ENCODE measurements at places on chromosomes 7 and 10.

GRCh38 chr10:44036425-44036824 lies 348.5 kb downstream of the CXCL12 start:
- DNase-seq = no peak

DNA sequence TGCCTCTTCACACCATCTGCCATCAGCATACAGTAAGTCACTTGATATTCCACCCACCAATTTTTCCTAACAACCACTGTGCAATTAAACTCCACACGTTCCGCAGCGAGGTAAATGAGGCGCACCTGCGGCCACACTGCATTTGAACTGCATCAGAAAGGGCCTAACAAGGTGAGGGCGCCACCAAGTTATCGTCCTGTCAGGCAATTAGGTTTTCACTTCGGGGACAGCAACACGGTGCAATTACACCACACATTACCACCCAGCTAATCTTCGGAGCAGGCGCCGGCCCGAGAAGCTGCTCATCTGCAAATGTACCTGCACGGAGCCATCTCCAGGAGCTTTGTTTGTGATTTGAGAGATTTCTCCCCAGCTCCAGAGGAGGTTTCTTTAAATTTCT lies 84.4 kb downstream of the EBF3 start:
- no peak for DNase-seq

DNA sequence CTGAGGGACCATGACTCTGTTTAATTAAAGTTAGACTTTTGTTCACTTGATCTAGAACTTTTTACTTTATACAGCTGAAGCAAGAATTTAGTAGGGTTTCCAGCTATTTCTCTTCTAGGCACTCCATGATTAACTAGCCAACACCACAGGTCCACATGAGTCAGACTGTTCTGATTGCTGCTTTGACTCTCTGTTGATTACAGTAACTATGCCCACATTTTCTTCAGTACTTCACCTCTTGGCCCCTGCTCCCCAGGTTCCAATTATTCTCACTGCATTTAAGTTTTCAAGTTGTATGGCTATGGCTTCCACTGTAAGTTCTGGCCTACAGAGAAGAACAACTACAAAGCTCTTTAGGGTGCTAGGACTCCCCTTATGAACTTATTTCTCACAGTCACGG lies 737.2 kb upstream of the IGFBP3 start:
- peak; percentile 13 for DNase-seq

DNA sequence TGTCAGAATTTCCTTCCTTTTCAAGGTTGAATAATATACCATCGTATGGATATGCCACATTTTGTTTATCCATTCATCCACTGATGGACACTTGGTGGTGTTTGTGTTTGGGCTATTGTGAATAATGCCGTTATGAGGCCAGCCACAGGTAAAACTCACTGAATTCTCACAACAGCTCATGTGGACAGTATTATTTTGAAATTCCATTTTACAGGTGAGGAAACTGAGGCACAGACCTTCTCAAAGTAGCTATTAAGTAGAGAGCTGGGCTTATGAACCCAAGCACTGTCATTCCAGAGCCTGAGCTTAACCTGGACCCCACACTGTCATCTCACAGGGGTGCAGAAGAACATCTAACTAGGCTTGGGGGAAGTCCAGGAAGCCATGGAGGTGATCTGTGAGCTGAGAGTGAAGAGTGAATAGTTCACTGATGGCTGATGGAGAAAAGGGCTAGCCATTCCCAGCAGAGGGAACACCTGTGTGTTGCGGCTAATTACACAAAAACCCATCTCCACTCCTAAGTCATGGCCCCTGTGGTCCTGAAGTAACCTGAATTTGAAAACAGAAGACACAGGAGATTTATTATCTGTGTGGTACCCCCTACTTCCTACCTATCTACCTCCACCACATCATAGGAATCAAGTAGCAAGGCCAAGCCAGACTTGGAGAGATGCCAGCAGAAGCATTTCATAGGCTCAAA lies 8.7 kb downstream of the INMT start:
- DNase-seq = no peak

- DNase-seq = no peak
These were observed 94.1 kb upstream of the TMEM26 start for GRCh38 chr10:61547297-61547696.

DNA sequence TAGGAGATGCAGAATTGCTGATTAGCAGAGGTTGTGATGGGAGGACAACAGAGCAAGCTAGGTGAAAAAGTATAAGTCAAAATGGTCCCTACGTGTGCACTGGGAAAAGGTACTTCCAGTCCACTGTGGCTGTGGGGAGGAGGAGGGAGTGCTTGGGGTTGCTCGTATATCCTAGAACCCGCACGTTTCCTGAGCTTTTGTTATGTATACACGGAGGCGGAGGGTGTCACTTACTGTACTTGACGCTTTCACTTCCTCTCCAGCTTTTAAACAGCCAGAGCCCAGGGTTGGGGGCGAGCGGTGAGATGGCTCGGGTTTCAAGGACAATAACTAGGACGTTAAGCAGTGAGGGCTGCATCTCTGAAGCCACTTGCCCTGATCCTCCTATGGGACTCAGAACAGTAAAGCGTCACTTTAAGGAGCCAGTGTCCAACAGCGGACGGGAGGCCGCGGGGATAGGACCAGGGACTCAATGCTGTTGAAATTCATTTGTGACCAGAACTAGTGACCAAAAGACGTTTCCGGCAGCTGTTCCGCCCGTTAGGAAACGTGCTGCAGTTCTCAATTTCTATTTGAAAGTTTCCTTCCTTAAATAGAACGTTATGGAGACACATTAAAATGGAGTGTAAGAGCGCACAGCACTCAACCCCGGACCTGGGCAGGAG lies 985 bp upstream of the ETV1 start:
- peak; percentile 55 for DNase-seq

DNA sequence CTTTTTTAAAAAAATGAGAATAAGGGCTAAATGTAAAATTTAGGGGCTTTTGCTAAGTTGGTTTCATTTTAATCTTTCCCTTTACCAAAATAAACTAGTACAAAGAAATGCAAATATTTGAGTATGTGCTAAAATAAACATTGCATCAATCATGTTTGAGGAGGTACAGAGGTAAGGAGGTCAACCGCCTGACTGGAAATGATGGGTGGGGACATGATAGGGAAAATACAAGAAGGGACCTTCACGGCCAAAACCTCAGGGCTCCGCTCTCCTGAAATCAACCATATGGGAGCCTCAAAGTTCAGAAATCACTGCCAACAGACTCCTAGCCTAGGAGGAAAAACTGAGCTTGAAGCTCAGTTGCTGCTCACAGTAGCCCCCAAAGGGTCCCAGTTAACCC lies 207.6 kb downstream of the AHR start:
- DNase-seq = no peak

- no peak for DNase-seq
These were observed 3.4 kb downstream of the CLDN3 start for GRCh38 chr7:73766556-73767229.

DNA sequence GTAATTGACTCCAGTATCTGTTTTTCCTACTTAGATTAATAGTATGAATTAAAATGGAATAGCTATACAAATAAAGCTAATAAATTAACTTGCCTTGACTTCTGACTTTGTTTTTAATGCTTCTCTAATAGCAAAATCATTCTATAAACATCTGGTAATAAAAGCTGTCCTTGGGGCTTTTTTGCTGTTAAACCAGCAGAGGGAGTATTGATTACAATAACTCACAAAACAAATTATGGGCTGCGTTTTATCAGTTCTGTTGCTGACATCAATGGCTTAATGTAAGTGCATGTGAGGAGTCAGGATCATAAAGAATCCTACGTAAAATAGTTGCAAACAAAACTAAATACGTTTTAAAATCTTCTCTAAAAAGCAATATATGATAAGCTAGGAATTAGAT lies 667.8 kb downstream of the PCDH15 start:
- no peak for DNase-seq

GRCh38 chr7:3917436-3917835 lies 616.4 kb downstream of the SDK1 start:
- DNase-seq = no peak

- DNase-seq = peak; percentile 42
These were observed 156.8 kb downstream of the FRMD4A start for GRCh38 chr10:14173706-14174594.

- DNase-seq = no peak
These were observed 10.4 kb upstream of the GPR26 start for GRCh38 chr10:123655751-123656150.

DNA sequence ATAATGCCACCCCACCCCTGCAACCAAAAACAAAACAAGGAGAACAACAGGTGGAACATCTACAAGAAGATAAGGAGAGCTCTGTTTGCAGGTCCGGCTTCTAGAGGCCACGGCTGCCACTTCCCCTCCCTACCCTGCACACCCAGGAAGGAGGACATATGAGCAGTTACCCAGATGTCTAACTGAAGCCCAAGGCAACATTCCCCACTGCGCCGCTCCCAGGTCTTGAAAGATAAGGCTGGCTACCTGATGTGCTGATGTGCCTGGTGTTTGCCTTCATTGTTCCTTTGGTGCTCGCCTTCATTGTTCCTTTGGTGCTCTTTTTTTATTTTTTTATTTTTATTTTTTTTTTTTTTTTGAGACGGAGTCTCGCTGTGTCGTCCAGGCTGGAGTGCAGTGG lies 21.0 kb downstream of the HPS6 start:
- DNase-seq = no peak

- peak; percentile 4 for DNase-seq
These were observed 1438.5 kb upstream of the CELF2 start for GRCh38 chr10:9579110-9579705.

DNA sequence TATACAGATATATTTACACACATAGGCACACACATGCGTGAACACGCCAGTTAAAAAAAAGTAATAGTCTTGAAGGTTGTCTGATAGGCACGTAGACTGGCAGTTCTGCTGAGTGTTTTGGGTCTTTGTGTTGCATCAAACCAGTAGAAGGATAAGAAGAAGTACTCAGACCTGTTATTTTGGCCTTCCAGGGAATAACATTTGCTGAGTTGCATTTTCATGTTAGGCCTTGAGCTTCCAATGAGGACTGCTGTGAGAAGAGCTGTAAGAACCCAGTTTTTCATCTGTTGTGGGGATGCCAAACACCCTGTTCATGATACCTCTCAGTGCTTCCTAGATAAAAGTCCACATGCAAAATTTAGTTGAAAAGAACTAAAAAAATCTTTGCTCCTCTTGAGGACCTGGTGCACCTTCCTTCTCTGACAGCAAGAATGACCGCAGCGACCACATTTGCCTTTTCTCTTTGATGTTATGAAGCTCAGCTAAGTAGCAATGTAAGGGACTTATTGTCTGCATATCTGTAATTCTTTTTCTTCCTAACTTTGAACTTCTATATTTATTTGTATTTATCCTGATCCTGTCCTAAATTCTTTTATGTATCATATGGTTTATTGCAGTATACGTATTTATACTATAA lies 27.2 kb downstream of the HIPK2 start:
- no peak for DNase-seq

- peak; percentile 42 for DNase-seq
These were observed 14.7 kb downstream of the FAM241B start for GRCh38 chr10:69644658-69645295.

DNA sequence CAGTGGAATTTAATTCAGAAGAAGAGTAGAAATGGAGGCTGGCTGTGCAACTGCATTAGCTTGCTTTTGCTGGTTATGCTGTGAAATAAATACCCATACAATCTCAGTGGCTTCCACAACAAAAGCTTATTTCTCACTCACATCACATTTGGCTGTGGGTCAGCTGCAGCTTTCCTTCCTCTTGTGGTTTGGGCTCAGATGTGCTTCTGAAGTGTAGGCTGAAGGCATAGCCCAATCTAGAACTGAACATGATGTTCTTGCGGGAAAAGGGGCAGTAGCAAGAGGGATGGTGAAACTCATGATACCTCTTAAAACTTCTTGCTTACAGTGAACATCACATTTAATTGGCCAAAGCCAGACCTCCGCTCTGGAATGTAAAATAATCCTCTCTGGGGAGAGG lies 119.9 kb downstream of the HECW1 start:
- no peak for DNase-seq

- DNase-seq = no peak
These were observed 22.3 kb upstream of the ZEB1 start for GRCh38 chr10:31296754-31297153.

- no peak for DNase-seq
These were observed 176.8 kb downstream of the ZMYND11 start for GRCh38 chr10:311901-312665.

- no peak for DNase-seq
These were observed 569 bp upstream of the NPTX2 start for GRCh38 chr7:98616381-98617050.

- peak; percentile 76 for DNase-seq
These were observed 149.2 kb downstream of the CRPPA start for GRCh38 chr7:16271990-16272665.

DNA sequence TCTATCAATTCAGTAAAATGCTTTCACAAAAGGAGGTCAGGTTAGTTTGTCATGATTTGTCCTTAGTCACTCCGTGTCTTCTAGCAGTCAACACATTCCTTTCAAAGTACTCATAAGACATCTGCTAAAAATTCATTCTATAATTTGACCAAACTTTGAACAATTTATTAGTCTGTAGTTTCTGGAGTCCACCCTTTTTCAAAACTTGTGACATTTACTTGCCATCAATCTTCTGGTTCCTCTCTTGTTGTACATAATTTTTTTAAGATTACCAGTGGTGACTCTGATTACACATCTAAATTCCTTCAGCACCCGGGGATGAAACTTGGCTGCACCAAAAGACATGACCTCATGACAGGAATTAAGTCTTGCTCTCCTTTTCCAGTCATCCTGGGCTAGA lies 130.1 kb downstream of the NEBL start:
- DNase-seq = peak; percentile 38

DNA sequence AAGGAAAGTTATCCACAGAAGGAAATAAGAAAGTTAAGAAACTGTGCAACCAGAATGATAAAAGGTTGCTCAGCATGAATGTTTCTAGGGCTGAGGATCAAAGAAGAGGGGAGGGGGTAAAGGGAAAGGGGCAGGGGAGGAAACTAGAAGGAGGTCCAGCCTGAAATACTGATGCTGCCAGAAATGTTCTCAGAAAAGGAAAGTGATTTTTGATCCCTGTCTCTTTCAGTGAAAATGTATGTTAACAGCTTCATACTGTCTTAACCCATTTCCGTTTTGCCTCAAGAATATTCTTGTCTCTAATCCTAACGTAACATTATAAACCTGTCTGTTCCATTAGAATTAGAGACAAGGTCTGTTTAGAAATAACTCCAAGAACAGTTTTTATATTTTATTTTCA lies 49.6 kb downstream of the NEBL start:
- DNase-seq = no peak

GRCh38 chr7:45922810-45923209 lies 1.7 kb upstream of the IGFBP3 start:
- DNase-seq = no peak

DNA sequence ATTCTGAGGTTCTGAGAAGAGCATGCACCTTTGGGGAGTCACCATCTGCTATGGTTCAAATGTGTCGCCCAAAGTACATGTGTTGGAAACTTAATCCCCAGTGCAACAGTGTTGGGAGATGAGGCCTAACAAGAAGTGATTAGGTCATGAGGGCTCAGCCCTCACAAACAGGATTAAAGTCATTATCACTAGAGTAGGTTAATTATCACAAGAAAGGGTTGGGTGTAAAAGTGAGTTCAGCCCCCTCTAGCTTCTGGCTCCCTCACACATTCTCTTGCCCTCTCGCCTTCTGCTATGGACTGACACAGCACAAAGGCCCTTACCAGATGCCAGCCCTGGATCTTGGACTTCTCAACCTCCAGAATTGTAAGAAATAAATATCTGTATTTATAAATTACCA lies 100.3 kb upstream of the C10orf90 start:
- DNase-seq = no peak

GRCh38 chr7:137366995-137367394 lies 23.5 kb upstream of the PTN start:
- DNase-seq = no peak

- no peak for DNase-seq
These were observed 101.6 kb upstream of the KCND2 start for GRCh38 chr7:120171406-120171805.

- DNase-seq = no peak
These were observed 31.2 kb downstream of the ARMH3 start for GRCh38 chr10:102024799-102025198.
